ENCODE measurements at places on chromosomes 5 and 9.

GRCh38 chr5:58933891-58934628 lies 351.2 kb downstream of the RAB3C start:
- no peak for DNase-seq

GRCh38 chr5:125491986-125492492 lies 745.6 kb upstream of the ZNF608 start:
- DNase-seq: no peak

DNA sequence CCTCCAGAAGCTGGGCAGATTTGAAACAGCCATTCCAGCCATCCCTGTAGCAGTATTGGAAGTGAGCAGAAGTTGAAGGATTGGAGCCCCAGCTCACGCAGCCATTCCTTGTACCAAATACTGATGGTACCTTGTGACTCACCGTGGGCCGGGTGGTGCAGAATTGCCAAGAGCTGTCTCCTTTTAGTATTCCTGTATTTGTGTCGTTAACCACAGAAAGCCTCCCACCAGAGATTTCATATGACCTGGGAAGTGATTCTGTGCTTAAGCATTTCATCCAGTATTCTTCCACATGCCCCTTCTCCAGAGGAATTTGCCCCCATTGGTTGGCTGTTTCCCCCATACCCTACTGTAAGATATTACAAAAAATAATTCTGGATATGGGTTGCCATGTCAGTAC lies 17.7 kb upstream of the TLX3 start:
- DNase-seq: no peak

GRCh38 chr5:90284375-90284774 lies 125.2 kb downstream of the CETN3 start:
- no peak for DNase-seq

GRCh38 chr5:132257131-132258101 lies at the start of gene PDLIM4:
Gene PDLIM4 (plus strand): TSS chr5:132257696. CDS start chr5:132257735, 39 bp downstream.
- DNase-seq: no peak

DNA sequence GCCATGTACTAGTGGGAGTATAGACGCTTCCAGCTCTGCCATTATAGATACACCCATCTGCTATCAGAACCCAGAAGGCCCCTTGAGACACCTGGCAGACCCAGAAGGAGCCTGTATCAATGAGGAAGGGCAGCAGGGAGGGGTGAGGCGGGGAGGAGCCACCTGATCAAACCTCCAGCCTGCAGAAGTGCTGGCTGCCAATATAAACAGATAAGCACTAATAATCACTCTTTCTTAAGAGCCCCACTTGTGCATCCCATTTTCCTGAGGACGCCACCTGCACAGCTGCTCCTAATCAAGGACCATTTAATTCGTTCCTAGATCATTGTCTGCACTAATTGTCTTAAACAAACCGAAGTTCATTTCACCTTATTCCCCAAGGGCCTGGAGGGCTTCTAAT lies 75.0 kb upstream of the NEK6 start:
- no peak for DNase-seq

DNA sequence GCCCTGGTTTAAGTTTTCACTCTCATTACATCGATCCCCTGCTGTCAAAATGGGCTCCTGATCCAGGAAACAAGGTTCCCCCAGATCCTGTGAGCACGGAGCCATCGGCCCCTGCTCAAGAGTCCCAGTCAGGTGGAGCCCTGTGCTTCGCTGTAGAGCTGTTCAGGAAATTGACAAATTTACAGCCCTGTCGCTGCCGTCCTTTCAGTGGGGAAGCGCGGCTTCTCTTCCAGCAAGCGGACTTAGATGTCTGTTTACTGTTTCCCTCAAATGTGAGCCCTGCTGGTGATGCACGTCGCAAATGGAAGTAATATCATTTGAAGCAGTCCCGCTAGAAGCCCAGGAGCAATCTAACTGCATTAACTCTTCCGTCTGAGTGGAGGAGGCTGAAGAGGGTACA lies 760.9 kb upstream of the WWC1 start:
- DNase-seq: no peak

GRCh38 chr5:95554331-95554646 lies 488 bp downstream of the SKIC3 start:
- DNase-seq: no peak

DNA sequence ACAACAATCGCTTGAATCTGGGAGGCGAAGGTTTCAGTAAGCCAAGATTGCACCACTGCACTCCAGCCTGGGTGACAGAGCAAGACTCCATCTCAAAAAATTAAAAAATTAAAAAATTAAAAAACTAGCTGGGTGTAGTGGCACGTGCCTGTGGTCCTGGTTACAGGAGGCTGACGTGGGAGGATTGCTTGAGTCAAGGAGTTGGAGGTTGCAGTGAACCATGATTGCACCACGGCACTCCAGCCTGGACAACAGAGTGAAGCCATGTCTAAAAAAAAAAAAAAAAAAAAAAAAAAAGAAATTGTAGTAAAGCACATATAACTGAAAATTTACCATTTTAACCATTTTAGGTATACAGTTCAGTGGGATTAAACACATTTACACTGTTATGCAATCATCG lies 13.1 kb upstream of the CCIN start:
- DNase-seq: no peak

GRCh38 chr9:124228516-124228915 lies 29.2 kb upstream of the NEK6 start:
- DNase-seq: no peak

GRCh38 chr5:157175071-157175612 lies 5.5 kb upstream of the ITK start:
- no peak for DNase-seq

DNA sequence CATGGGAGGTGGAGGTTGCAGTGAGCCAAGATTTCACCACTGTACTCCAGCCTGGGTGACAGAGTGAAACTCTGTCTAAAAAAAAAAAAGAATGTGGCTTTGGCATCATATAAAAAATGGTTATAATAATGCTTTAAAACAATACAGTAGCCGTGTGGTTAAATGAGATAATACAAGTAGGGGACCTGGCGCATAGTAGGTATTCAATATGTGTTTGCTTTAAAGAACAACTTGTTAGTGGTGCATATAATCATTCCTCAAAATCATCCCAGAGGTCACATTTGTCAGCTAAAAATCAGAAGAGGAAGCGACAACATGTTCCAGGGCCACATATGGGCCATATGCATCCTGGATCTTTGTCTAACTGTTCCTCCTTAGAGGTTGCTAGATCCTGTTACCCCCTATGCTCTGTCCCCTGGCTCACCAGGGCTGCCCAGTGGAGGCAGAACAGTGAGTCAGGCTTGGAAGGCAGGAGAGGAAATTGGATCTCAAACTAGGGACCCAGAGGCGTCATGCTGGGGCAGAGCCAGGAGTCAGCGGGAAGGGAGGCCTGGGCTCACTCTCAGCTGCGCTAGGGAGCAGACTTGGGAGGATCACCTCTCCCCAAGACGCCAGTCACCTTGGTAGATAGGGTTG lies 27.7 kb downstream of the LHX6 start:
- DNase-seq: no peak

DNA sequence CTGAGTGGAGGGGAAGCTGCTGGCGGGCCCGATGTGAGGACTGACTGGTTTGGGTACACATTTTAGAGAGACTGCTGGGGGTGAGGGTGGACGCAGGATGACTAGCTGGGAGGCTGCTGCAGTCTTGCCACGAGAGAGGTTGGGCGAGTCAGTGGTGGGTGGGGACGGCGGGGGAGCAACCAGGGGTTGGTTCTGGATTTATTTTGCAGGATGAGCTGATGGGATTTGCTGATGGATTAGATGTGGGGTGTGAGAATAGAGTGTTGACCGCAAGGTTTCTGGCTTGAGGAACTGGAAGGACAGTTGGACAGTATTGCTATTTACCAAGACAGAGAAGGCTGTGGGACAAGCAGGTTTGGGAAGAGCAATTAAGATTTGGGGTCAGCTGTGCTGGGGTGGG lies 5.8 kb upstream of the NDST1 start:
- DNase-seq: no peak

DNA sequence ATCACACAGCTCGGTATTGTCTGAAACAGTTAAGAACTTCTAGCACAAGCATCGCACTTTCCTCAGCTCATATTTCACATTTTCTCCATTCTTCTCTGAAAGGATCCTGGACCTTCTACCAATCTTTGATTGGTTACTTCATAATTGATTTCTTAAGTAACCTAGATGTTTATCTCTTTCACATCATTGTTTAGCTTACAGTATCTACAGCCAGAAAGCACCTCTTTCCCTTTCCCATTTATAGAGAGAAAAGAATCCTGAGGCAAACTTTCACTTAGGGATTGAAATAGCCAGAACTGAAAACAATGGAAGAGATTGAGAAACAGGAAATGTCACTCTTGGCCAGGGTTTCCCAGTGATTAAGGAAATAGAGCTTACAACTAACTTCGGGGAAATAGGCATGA lies 2.5 kb downstream of the IL33 start:
- no peak for DNase-seq

- no peak for DNase-seq
Measured at GRCh38 chr9:93296889-93297480, 113.0 kb downstream of the WNK2 start.

GRCh38 chr5:2697446-2698200 lies 53.9 kb downstream of the IRX2 start:
- no peak for DNase-seq

DNA sequence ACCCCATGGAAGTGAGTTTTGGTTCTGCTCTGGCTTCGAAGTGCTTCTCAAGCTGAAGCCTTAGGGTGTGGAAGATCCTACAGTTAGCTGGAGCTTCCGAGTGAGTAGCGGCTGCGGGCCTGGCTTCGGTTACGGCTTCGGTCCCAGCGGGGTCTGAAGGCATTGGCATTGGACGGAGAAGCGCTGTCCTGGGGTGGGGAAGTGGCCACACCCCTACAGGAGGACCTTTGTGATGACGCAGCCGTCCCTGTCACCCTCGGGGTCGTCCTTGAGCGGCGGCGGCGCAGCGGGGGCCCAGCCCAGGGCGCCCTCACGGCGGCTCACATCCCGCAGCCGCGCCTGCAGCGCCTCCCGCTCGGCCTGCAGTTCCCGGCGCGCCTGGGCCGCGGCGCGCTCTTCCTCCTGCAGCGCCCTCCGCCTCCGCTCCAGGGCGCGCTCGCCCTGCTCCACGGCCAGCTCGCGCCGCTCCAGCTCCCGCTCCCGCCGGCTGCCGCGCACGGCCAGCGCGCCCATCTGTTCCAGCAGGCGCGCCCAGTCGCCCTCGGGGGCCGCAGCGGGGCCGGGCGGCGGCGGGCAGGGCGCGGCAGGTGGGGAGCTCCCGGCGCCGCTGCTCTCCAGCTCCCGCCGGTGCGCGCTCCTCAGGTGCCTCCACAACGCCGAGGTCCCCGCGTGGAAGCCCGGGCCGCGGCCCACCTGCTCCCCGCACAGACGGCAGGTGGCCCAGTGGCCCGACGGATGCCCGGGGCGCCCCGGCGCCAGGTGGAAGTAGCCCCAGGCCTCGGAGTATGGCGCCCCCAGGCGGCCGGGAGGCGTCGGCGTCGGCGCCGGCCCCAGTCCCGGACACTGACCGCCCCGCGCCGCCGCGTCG lies 9.9 kb downstream of the ZBED3 start:
- DNase-seq: peak; percentile 33

DNA sequence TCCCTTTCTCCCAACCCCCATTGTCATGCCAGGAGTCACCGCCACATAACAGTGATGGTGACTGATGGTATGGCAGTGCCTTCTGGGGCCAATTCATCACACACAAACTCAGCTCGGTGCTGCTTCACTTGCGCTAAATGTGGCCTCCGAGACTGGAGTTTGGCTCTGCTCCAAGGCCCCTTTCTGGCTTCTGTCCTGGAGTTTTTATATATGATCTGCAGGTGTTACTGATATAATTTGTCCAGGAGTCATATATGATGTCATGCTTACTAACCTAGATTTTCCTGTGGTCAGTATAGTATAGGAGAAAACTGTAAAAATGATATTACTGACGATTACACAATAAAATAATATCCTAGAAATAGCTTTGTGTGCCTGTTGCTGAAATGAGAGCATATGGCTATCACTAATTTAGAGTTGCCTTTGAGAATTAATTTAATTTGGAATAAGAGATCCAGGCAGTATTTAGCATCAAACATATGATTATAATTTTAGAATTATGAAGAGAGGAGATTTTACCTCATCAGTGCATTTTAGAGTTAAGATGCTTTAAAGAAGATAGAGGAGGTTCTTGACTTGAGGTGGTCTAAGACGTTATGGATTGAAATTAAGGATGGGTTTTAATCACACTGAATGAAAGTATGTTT lies 334.1 kb upstream of the CD180 start:
- no peak for DNase-seq

Data from activated CD4-positive, alpha-beta T cell treated with anti-CD3 and anti-CD28 coated beads for 24 hours (primary cell).